ENCODE measurements at places on chromosomes 6 and 20. TPM values are rescaled to one million over a fixed set of nuclear protein-coding genes. Genes with fewer than 3 reads are reported as not detected.
A peak's percentile ranks its signal among the peaks of the same experiment; 100 is the strongest.

- no peak for DNase-seq
These were observed 123.4 kb upstream of the RAB32 start for GRCh38 chr6:146420255-146420654.

- DNase-seq = peak; percentile 26
These were observed 463 bp upstream of the HLA-DMB start for GRCh38 chr6:32941214-32941768.

GRCh38 chr20:32891926-32892660 lies 33.4 kb downstream of the EFCAB8 start:
- DNase-seq = no peak

DNA sequence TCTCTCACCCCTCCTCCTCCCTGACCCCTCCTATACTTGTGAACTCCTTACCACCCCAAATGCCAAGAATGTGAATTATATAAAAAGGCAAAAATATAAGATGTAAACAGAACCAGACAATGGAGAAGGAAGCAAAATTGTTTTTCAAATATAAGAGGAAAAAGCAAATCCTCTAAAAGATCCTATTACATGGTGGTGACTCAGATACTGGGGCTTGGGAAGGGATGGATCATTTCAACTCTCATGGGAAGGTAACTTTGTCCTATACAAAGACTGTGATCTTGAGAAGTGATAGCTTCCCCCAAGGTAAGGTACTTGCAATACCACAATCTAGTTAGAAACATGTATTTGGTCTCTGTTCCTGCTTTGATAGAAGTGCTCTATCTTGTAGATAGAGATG lies 24.6 kb upstream of the TNFRSF21 start:
- DNase-seq = no peak

DNA sequence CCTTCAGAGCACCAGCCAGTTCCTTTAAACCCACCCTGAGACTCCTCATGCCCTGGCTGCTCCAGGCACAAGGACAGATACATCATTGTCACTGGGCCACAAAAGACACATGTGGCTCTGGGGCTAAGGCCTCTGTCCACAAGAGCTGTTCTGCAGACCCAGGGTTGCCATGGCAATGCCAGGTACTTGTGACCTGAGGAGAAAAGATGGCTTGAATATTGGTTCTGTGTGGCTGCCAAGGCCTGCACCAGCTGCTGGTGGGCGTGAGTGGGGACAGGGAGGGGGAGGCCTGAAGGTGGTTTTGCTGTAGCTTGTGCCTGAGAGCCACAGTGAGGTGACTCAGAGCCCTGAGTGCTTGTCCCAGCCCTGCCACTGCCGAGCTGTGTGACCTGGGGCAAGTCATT lies 31.8 kb downstream of the SAYSD1 start:
- DNase-seq = no peak

DNA sequence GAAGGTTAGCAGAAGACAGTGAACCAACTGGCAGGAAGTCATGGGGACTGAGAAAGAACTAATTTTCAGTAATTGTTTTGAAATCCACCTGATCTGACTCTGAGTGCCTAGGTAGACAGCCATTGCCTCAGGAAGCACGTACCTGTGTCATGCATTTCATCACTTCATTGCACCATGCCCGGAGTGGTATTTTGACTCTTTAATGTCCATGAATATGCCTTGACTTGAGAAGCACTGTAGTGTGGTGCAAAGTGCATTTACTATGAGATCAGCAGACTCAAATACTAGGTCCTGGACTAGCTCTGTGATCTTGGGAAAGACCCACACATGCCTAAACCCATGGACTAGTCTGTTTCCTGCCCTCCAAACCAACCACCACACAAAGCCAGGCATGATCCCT lies 370.9 kb upstream of the MARCKS start:
- no peak for DNase-seq

DNA sequence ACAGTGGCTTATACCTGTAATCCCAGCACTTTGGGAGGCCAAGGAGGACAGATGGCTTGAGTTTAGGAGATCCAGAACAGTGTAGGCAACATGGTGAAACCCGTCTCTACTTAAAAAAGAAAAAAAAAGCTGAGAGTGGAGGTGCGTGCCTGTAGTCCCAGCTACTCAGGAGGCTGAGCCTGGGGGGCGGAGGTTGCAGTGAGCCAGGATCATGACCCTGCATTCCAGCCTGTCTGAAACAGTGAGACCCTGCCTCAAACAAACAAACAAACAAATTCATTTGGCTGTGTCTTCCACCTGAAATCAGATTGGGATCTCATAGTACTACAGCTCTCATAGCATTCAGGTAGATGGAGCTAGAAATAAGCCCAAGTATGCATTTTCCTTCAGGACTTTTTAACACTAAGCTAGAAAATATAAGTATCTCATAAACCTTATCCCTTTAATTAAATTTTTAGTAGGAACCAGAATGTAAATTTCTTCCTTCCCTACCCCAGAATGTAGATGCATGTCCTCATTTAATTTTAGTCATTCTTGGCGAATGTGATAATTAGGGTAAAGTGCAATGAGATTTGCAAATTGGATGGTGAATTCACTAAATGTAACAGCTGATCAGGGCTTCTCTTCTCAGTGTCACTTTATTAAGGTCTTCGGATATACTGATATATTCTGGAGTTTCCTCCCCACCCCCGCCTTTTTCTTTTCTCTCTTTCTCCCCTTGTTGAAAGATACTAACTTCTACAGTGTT lies 190.4 kb downstream of the CDKAL1 start:
- DNase-seq = no peak

GRCh38 chr20:39458452-39458851 lies 496.3 kb downstream of the DHX35 start:
- no peak for DNase-seq

- no peak for DNase-seq
These were observed 182.0 kb upstream of the MYLIP start for GRCh38 chr6:15946701-15947385.

DNA sequence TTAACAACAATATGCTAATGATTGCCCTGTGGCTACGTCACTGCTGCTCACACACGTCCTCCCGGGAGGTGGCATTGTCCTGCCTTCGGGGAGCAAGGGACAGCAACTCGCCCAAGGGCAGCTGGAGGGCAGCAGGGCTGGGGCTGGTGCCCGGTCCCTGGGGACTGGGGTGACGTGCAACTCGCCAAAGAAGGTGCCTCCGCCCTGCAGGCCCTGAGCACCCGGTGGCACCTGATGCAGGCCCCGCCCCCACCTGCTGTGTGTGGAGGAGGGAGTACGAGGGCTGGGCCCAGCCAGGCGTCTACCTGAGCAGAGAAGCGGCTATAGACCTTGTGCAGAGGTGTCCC lies 64.8 kb upstream of the SLCO4A1 start:
- DNase-seq = no peak

GRCh38 chr6:36132246-36132895 lies 2.1 kb downstream of the MAPK13 start:
- no peak for DNase-seq

DNA sequence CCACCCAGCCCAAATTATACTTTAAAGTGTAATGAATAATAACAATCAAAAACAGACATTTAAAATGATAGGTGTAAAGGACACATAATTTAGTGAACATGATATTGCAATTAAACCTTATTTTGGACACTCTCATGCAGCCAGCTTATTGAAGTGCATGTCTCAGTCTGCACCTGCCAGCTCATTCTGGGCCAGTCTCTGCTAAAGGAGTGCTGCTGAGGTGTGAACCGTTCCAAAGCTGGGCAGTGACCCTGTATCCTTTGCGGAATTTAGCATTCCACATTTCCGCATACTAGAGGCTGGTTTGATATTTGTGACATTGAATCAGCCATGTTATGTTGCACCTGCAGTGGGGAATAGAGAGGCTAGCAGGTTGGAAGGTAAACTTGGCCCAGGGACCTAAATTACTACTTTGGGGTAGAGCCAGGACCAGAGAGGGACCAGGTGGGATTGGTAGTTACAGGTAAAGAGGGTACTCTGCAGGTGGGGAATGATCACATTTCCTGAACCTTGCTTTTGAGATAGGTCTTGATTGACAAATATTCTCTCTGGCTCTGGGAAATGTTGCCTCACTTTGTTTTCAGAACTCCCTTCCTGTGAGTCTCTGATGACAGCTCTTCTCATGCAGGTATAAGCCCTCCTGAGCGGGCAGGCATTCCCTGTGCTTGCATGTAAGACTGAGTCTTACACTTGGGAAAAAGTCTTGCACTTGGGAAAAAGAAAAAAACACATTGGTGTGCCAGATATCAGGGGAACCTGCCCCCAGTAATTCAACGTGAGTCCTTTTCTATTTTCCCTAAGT lies 26.2 kb downstream of the TULP4 start:
- DNase-seq = no peak

DNA sequence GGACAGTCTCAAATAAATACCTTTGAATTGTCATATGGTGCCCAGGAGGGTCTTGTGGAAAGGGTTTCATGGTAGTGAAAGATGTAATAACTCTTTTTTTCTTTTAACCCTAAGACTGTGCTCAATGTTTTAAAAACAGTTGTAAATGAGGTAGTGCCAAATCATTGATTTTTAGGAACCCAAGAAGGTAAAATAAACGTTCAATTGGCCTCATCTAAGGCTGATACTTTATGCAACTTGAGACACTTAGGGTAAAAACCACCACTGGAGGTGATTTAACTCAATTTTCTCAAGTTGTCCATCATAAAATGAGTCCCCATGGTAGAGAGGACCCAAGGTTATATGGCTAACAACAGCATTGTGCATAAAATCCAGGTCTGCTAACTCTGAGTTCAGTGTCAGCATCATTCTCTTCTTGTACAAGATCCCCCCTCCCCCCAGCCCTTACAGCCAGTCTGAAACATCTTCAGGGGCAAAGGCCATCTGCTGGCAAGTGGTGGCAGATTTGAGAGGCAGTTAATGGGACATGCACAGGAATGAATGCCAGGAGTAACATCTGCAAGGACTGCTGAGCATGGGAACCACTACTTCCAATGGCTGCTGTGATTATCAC lies 244.4 kb downstream of the GMPR start:
- no peak for DNase-seq

DNA sequence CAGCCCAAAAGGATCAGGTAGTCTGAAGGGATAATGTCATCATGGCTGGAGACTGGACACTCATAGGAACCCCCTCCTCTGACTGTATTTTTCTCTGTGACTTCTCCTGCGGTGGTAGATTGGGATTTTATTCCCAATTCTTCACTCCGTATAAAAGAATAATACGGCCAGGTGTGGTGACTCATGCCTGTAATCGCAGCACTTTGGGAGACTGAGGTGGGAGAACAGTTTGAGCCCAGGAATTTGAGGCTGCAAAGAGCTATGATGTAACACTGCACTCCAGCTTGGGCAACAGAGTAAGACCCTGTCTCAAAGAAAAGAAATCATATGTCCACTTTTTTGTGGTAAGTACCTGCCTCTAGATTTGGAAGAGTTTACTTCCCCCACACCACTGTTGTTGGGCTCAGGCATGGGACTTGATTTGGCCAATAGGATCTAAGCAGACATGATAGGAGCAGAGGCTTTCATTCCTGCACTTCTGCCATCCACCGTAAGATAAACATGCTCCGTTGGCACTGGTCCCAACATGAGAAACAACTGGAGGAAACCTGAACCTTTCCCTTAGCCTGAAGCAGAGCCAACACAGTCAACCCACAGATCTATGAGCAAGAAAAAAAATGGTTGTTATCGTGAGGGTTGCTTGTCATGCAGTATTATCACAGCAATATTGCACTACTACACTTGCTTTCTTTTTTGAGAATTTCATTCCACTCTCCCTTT lies 82.0 kb downstream of the JPH2 start:
- DNase-seq = peak; percentile 14

DNA sequence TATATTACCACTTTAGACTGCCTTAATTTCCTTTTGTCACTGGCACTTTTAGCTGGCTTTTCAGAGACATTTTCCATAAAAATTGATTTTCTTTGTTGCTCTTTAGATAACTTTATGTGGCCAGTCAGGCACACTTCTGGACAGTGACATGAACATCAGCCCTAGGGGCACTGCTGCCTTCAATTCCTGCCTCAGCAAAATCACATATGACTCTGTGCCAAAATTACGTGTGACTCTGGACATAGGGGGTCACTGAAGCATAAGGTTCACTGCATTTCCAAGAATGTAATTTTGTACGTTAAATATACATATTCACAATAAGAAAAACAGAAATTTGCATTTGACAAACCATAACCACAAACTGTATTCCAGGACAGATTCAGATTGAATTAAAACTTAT lies 66.5 kb downstream of the ESF1 start:
- DNase-seq = no peak

DNA sequence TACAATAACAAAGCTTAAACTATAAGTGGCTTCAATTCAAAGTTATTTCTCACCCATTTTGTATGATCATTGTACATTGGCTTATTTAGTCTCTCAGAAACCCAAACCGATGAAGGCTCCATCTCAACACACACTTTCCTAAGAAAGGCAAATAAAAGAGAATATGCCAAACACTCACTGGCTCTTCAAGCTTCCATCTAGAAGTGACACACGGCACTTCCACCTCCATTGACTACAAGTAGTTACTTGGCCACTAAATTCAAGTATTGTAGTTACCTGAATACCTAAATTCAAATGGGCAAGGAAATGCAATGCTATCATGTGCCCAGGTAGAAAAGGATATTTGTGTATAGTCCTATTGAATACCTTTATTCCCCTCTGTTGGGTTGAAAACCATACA lies 170.6 kb downstream of the OGFRL1 start:
- DNase-seq = no peak

OTOR gene
- total RNA-seq = not detected

DBNDD2 gene
- 125 TPM for total RNA-seq

ZNF391 gene
- total RNA-seq = 2.2 TPM

PNLDC1 gene
- not detected for total RNA-seq

FRK gene
- total RNA-seq = 23.2 TPM
